ENCODE measurements at places on chromosomes 6 and 20. TPM values are rescaled to one million over a fixed set of nuclear protein-coding genes. Genes with fewer than 3 reads are reported as not detected.

GRCh38 chr6:53240761-53241160 is 92.1 kb upstream of the GCM1 start:
- no peak for DNase-seq

- DNase-seq: no peak
These were observed 50.7 kb downstream of the PPP1R3G start for GRCh38 chr6:5135788-5136376.

DNA sequence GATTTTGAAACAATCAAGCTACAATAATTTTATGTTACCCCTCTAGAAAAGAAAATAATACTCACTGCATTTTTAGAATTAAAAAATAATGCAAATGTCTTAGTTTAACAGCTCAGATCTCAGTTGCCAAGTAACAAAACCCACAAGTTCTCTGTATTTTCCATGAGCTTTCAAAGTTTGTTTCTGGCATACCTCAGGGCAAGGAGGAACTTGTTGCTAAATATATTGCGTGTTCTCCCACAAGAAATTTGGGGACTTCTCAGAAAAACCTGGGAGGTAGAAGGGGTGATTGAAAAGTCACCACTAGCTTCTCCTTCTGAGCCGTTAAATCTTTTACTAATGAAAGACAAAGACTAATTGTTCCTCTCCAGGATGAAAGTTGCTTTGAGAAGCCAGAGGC is 236.8 kb upstream of the MARCKS start:
- no peak for DNase-seq

- DNase-seq: no peak
These were observed 560.4 kb upstream of the SYNCRIP start for GRCh38 chr6:86203044-86203443.

Gene HCRTR2
- polyA plus RNA-seq: not detected

All from BJ (cell line).